Tongue (tissue), 3 donors: ENCODE measurements at places on chromosomes 1 and 21. TPM values are rescaled to one million over a fixed set of nuclear protein-coding genes. Genes with fewer than 3 reads are reported as not detected.
A peak's percentile ranks its signal among the peaks of the same experiment; 100 is the strongest.

FAM151A gene
- not detected for total RNA-seq

GNAT2 gene
- 0.21 TPM for total RNA-seq

SOX13 gene
- total RNA-seq, result 31.3 TPM

RABGAP1L gene
- 86.6 TPM for total RNA-seq

C1orf53 gene
- not detected for total RNA-seq

RGS4 gene
- total RNA-seq, result 3.9 TPM

- peak; percentile 64 for DNase-seq
These were observed 60.3 kb downstream of the XCL2 start for GRCh38 chr1:168483539-168483938.

GRCh38 chr1:94729267-94729666 is 90.9 kb upstream of the SLC44A3 start:
- DNase-seq, result no peak

GRCh38 chr1:13513063-13513894 is 524 bp downstream of the LRRC38 start:
- DNase-seq, result peak; percentile 11

DNA sequence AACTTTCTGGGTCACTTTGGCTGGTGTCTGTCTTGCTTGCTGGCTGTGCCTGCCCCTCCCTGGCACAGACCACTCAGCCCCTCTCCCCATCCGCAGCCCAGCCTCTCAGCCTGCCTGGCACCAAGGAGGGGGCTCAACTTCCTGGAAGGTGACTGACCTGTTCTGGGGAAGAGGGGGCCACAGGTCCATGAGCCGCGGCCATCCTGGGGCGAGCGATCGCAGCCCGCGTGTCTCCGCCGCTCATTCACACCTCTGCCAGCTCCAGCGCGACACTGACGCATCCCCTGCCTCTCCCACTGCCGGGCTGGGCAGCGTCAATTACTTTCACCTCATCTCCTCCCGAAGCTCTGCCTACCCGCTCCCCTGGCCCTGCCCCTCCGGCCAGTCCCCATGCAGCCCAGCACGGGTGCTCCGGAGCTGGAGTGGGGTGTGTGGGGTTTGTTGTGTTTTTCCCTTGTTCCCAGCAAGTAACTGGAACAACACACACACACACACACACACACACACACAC is 14.3 kb downstream of the SLC6A9 start:
- DNase-seq, result no peak

GRCh38 chr1:185578293-185578692 is 155.9 kb upstream of the HMCN1 start:
- DNase-seq, result no peak

GRCh38 chr1:22414244-22414751 is 37.4 kb upstream of the ZBTB40 start:
- DNase-seq, result no peak

GRCh38 chr1:79726911-79727310 is 720.4 kb upstream of the ADGRL4 start:
- DNase-seq, result peak; percentile 30
